ENCODE measurements at places on chromosomes 13 and 19.

DNA sequence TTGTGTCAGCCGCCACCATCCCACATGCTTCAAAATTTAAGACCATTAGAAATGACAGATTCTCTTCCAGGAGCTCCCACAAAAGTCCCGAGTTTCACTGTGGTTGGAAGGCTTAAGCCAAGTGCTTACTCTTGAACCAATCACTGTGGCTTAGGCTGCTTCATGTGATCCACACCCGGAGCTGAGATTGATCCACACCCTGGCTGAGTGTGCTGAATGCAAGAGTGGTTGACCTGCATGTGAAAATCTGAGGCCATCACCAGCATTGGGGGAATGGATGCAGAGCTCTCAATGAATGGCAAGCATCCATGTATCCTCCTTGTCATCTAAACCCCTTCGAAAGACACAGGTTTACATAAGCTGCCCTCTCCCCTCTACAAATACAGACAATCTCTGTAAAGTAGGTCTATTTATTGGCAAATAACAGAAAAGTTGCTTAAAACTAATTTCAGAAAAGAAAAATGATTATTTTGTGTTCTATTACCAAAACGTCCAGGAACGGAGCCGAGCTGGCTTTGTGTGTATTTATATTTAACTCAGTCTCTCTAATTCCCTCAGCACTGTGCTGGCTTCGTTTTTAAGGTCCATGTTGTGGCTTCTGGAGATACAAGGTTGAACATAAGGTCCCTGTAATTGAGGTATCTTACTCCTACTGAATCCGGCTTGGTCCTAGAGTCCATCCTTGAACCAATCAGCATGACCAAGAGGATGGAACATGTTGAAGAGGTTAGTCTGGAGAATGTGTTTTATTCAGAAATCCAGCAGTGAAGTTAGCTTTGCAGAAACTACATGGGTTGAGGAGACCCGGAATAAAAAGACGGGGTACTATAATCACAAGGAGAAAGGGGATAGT lies 332.4 kb downstream of the LIG4 start:
- DNase-seq, result no peak

- no peak for DNase-seq
Measured at GRCh38 chr13:97249796-97250495, 27.8 kb downstream of the MBNL2 start.

GRCh38 chr19:16801600-16802013 lies 27.6 kb upstream of the SIN3B start:
- DNase-seq, result no peak

DNA sequence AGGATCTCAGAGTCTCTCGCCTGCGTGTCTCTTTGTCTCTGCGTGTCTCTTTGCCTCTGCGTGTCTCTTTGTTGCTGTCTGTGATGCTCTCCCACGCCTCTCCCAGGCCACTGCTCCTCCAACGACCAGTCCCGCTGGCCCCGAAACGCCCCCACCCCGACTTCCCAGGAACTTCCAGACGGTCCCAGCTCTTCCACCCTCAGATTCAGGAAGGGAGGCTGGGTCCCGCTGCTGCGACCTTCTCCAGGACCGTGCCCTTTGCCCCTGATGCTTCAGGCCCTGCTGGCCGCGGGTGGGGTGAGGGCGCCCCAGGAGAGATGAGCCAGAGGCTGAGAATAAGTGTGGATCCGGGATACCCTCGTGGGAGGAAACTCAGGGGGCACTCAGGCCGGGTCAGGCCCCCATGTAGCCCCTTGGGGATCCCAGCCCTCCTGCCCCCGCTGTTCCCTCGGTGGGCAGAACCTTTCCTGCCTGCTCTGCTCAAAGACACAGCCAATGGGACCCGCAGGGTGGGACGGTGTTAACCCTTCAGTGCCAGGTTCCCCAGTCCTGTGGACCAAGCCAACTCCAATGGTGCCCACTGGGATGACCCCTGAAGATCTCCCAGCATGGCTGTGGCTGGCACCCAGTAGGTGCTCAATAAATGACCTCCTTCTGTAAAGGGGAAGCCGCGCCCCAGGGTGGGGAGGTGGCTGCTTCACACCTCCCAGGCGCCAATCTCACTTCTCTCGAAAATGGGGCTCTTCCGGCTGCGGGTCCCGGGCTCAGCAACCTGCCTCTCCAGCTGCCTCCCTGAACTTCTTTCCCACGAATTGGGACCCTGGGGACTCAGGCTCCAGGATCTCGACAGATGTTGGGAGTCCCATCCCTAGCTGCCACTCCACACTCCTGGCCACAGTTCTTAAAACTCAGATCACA lies 1.5 kb upstream of the S1PR5 start:
- DNase-seq, result no peak

DNA sequence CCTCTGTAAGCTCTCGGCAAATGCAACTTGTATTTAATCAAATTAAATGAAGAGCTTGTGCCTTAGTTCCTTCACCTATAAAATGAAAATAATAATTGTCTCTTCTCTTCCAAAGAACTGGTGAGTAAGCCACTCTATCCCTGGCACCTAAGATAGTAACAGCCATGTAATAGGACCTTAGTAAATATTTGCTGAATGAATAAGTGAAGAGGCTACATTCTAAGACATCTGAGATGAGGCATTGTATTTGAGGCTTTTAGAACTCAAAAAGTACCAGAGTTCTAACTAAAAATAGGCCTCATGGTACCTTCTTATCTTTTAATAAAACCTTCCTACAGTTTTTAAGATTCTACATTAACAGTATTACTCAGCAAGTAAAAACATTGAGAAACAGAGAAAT lies 17.3 kb upstream of the DCLK1 start:
- no peak for DNase-seq

DNA sequence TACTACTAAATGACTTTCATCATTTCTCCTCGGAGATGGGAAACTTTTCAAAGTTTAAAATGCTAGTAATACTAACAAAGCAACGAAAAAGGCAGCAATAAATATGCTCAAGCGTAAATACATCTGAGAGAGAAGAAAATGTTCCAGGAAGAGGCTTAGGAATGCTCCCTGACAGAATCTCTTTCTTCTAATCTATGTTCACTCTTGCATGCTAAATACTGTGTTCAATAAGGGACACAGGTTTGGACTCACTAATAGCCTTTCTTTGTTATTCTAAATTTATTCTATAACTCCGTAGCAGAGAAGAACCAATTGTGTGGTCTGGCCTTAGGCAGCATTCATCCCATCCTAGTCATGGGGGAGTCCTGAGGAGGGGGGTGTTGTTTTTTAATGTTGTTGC lies 823.0 kb downstream of the PCDH9 start:
- no peak for DNase-seq

GRCh38 chr13:40910324-40911050 lies 108.6 kb downstream of the ELF1 start:
- no peak for DNase-seq

GRCh38 chr13:71831716-71832115 lies 35.3 kb downstream of the DACH1 start:
- DNase-seq, result no peak

GRCh38 chr13:98741741-98742435 lies 10.6 kb downstream of the SLC15A1 start:
- DNase-seq, result no peak

- no peak for DNase-seq
Measured at GRCh38 chr13:73938372-73939070, 195.7 kb downstream of the KLF12 start.

All from stimulated activated CD8-positive, alpha-beta memory T cell treated with anti-CD3 and anti-CD28 coated beads, Interleukin-2, amount 100 ng/mL, for 48 hours (primary cell).